ENCODE measurements at places on chromosomes 13 and 19. TPM values are rescaled to one million over a fixed set of nuclear protein-coding genes. Genes with fewer than 3 reads are reported as not detected.

POSTN gene
- total RNA-seq = not detected

DNA sequence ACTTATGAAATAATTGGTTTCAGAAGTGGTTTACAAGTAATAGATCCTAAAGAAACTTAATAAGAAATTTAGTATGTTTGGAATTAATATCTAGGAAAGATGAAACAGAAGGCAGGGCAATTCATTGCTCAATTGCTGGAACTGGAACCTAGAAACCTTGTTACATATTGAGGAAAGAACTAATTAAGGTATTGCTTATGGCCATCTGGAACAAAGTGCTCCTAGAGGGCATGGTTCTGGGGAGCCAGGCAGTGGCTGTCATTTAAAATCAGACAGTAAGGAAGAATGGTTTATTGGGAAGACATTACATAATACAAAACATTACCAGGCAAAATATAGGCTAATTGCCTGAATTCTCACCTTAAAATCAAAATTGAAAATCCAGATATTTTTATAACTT lies 224.1 kb downstream of the SLITRK6 start:
- H3K27me3 ChIP-seq = no peaks in the 10 kb centered on the region
- H3K4me3 ChIP-seq = no peak overlapping the region
- H3K27ac ChIP-seq = no peak overlapping the region
- DNase-seq = no peak
- H3K4me1 ChIP-seq = no peaks in the 10 kb centered on the region

- H3K27me3 ChIP-seq = no peaks in the 10 kb centered on the region
- H3K4me3 ChIP-seq = no peak overlapping the region
- H3K27ac ChIP-seq = peak overlapping the region; percentile 20
- DNase-seq = no peak
- H3K4me1 ChIP-seq = peaks cover 14% of the 10 kb centered on the region
Measured at GRCh38 chr19:38281811-38282566, 17.6 kb downstream of the SPINT2 start.

DNA sequence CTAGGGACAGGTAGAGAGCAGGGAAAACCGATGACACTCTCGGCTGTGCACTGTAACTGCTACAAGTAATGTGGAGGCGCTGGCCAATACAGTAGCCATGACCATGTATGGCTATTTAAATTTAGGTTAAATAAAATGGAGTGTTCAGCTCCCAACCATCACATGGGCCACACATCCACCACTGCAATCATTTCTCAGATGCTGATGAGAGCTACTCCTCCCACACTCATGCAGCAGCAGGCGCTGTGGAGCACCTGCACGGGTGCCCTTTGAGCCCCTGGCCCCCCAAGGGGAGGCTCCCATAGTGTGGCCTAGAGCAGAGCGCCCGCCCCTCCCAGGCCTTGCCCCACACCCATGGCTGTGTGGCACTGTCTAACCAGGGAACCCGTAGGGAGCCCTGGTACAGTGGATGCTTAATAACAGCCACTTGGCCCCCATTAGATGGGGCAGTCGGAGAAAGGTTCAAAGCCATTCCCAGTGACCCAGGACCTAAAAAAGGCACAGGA lies 6.0 kb downstream of the ACP4 start:
- H3K36me3 ChIP-seq = peaks cover 25% of the 10 kb centered on the region
- no peaks in the 10 kb centered on the region for H3K27me3 ChIP-seq
- H3K4me3 ChIP-seq = no peak overlapping the region
- no peak for DNase-seq

GRCh38 chr19:18388100-18388959 lies 2.4 kb downstream of the GDF15 start:
- H3K4me1 ChIP-seq = peaks cover 25% of the 10 kb centered on the region
- H3K4me3 ChIP-seq = peak overlapping the region; percentile 66
- H3K27ac ChIP-seq = no peak overlapping the region
- peak; percentile 86 for DNase-seq
- no peaks in the 10 kb centered on the region for H3K36me3 ChIP-seq

GRCh38 chr13:98889419-98890085 lies 88.3 kb downstream of the DOCK9 start:
- peaks cover 10% of the 10 kb centered on the region for H3K36me3 ChIP-seq
- H3K4me3 ChIP-seq = no peak overlapping the region
- peaks cover 13% of the 10 kb centered on the region for H3K4me1 ChIP-seq
- no peak overlapping the region for H3K27ac ChIP-seq

DNA sequence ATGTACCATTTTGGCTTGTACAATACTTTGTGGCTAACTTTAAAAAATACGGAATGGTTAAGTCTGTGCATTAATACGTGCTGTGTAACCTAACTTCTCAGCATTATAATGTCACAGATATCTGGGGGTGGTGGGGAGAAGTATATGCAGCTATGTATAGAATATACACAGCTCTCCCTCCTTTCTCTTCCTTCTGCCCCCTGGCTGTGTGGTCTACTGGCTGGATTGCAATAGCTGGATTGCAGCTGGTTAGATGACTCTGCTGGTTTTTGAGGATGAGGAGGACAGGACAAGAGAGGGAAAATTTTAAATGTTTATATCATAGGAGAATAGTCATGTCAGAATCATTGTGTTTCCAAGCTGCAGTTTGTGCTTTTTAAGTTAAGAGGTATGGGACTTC lies 9.7 kb downstream of the RNASEH2B start:
- H3K4me1 ChIP-seq = peaks cover 37% of the 10 kb centered on the region
- H3K36me3 ChIP-seq = peaks cover 55% of the 10 kb centered on the region
- no peak overlapping the region for H3K4me3 ChIP-seq
- no peak for DNase-seq

GRCh38 chr19:9009935-9010651 lies at the start of gene MUC16:
Gene MUC16, minus strand, starts transcription at chr19:9010409.
- H3K4me3 ChIP-seq = peak within 1 kb of the TSS; percentile 36
- H3K27ac ChIP-seq = no peak within 1 kb of the TSS
- no peaks in the 10 kb centered on the region for H3K4me1 ChIP-seq
- DNase-seq = no peak

KCTD12 gene
- total RNA-seq = 3.7 TPM

DNA sequence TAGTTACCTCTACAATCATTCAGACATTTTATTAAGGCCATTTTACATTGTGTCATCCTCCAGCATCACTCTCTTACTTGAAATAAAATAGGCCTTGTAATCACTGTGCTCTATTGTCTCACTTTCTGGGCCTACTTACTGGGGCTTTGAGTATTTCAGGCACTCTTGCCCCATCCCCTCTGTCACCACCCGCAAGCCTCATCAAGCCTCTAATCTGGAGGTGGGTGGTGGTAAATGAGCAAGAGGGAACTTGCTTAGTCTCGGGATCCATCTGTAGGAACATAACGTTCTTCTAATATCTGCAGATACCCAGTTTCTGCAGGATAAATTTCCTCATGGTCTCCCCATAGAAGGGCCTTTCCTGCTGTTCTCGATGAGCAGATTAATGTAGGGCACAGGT lies 19.4 kb upstream of the GPR18 start:
- H3K4me1 ChIP-seq = peaks cover 94% of the 10 kb centered on the region
- DNase-seq = no peak
- H3K27ac ChIP-seq = peak overlapping the region; percentile 71
- H3K27me3 ChIP-seq = no peaks in the 10 kb centered on the region
- H3K4me3 ChIP-seq = no peak overlapping the region

ENOX1 gene
- total RNA-seq = not detected

PRSS57 gene
- total RNA-seq = not detected

CYP2F1 gene
- total RNA-seq = not detected

DNA sequence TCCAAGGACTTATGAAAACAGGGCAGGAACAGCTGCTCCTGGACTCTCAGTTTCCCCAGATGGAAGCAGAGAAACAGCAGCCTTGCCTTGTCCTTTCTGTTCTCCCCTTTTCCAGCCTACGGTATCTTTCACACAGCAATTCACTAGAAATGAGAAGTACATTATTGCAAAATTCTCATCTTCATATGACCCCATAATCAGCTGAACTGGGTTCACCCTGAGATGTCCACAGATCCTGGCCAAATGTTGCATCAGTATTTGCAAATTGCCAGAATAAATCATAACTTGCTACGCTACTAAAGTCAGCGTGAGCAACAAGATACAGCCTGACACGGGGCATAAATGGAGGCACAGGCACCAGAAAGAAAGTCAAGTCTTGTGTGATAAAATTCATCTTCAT lies 16.1 kb downstream of the VSTM1 start:
- no peak overlapping the region for H3K4me3 ChIP-seq
- DNase-seq = no peak
- H3K4me1 ChIP-seq = no peaks in the 10 kb centered on the region
- H3K27ac ChIP-seq = no peak overlapping the region
- no peaks in the 10 kb centered on the region for H3K27me3 ChIP-seq

- no peaks in the 10 kb centered on the region for H3K36me3 ChIP-seq
- H3K4me1 ChIP-seq = no peaks in the 10 kb centered on the region
- DNase-seq = no peak
- H3K27ac ChIP-seq = no peak overlapping the region
- no peak overlapping the region for H3K4me3 ChIP-seq
Measured at GRCh38 chr19:51803967-51804366, 9.0 kb downstream of the FPR3 start.

ATP8B3 gene
- total RNA-seq = 7.3 TPM

- H3K27me3 ChIP-seq = peaks cover 37% of the 10 kb centered on the region
- no peaks in the 10 kb centered on the region for H3K4me1 ChIP-seq
- H3K4me3 ChIP-seq = no peak overlapping the region
- DNase-seq = no peak
- H3K27ac ChIP-seq = no peak overlapping the region
- H3K36me3 ChIP-seq = no peaks in the 10 kb centered on the region
Measured at GRCh38 chr13:32852526-32852925, 163.7 kb upstream of the KL start.

ACP5 gene
- total RNA-seq = 34.1 TPM

DACT3 gene
- total RNA-seq = 0.12 TPM

TYROBP gene
- not detected for total RNA-seq

DNA sequence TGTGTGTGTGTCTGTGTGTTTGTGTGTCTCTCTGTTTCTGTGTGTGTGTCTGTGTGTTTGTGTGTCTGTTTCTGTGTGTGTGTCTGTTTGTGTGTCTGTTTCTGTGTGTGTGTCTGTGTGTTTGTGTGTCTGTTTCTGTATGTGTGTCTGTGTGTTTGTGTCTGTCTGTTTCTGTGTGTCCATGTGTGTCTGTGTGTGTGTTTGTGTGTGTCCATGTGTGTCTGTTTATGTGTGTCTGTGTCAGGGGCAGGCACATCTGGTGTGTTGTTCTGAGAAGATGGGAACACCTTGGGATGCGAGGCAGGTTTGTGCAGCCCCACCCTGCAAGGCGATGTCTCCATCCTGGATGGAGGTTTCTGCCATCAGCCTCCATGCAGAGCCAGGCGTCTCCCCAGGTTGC lies 275.8 kb upstream of the SOX1 start:
- H3K27me3 ChIP-seq = no peaks in the 10 kb centered on the region
- no peaks in the 10 kb centered on the region for H3K36me3 ChIP-seq
- no peak overlapping the region for H3K27ac ChIP-seq
- H3K4me1 ChIP-seq = no peaks in the 10 kb centered on the region
- H3K4me3 ChIP-seq = no peak overlapping the region

GRCh38 chr13:72204291-72204690 lies 337.3 kb upstream of the DACH1 start:
- no peak overlapping the region for H3K4me3 ChIP-seq
- no peak overlapping the region for H3K27ac ChIP-seq
- H3K27me3 ChIP-seq = no peaks in the 10 kb centered on the region
- no peaks in the 10 kb centered on the region for H3K4me1 ChIP-seq
- H3K36me3 ChIP-seq = no peaks in the 10 kb centered on the region
- no peak for DNase-seq

- no peak for DNase-seq
- H3K36me3 ChIP-seq = no peaks in the 10 kb centered on the region
- H3K27me3 ChIP-seq = no peaks in the 10 kb centered on the region
- H3K27ac ChIP-seq = no peak overlapping the region
- H3K4me3 ChIP-seq = no peak overlapping the region
Measured at GRCh38 chr13:65488606-65489005, 1741.5 kb downstream of the PCDH9 start.

GRCh38 chr13:21894091-21894490 lies 223.2 kb downstream of the FGF9 start:
- H3K4me3 ChIP-seq = no peak overlapping the region
- no peaks in the 10 kb centered on the region for H3K27me3 ChIP-seq
- H3K4me1 ChIP-seq = no peaks in the 10 kb centered on the region
- H3K36me3 ChIP-seq = no peaks in the 10 kb centered on the region

- H3K4me3 ChIP-seq = no peak overlapping the region
- peaks cover 2% of the 10 kb centered on the region for H3K36me3 ChIP-seq
- peaks cover 15% of the 10 kb centered on the region for H3K4me1 ChIP-seq
- H3K27ac ChIP-seq = no peak overlapping the region
Measured at GRCh38 chr13:49939321-49939720, 3.2 kb upstream of the SPRYD7 start.

DNA sequence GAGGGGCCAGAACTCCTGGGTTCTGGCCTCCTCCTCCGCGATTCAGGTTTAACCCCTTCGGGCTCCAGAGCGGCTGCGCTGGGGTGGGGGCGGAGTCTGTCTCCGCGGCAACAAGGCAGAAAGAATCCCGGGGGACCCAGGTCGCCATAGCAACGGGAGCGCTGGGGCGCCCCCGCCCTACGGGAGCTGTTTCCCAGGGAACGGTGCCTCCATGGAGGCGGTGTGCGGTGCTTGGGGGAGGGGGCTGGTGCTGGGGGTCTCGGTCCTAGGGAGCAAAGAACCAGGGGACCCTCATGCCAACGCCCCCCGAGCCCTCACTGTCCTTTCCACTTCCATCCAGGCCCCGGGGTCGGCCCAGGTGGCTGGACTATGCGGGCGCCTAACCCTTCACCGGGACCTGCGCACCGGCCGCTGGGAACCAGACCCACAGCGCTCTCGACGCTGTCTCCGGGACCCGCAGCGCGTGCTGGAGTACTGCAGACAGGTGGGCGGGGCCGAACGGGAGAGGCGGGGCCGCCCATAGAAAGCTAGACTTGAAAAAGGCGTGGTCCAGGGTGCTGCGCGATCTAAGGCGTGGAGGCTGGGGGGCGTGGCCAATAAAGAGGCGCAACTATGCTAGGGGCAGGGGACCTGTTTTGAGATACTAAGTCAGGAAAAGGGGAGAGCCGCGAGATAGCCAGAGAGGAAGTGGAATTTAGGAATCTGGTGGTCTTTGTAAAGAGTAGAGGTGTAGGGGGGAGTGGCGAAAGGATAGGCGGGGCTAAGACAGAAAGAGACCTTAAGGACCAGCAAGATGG lies 1.2 kb downstream of the APLP1 start:
- H3K4me1 ChIP-seq = peaks cover 15% of the 10 kb centered on the region
- H3K4me3 ChIP-seq = peak overlapping the region; percentile 73
- DNase-seq = peak; percentile 93
- peaks cover 21% of the 10 kb centered on the region for H3K27me3 ChIP-seq

PTPRS gene
- total RNA-seq = 0.32 TPM

- no peak overlapping the region for H3K4me3 ChIP-seq
- no peak for DNase-seq
- H3K27me3 ChIP-seq = no peaks in the 10 kb centered on the region
- H3K36me3 ChIP-seq = no peaks in the 10 kb centered on the region
Measured at GRCh38 chr13:91133941-91134802, 213.3 kb upstream of the MIR17HG start.

All from activated CD8-positive, alpha-beta memory T cell treated with anti-CD3 and anti-CD28 coated beads, Interleukin-2, amount 10 ng/mL, durations not matched to agents 7 days and 5 days (primary cell).